CD4-positive, alpha-beta T cell treated with Interleukin-17A for 1 hour (primary cell): ENCODE measurements at places on chromosomes 1 and 21.

DNA sequence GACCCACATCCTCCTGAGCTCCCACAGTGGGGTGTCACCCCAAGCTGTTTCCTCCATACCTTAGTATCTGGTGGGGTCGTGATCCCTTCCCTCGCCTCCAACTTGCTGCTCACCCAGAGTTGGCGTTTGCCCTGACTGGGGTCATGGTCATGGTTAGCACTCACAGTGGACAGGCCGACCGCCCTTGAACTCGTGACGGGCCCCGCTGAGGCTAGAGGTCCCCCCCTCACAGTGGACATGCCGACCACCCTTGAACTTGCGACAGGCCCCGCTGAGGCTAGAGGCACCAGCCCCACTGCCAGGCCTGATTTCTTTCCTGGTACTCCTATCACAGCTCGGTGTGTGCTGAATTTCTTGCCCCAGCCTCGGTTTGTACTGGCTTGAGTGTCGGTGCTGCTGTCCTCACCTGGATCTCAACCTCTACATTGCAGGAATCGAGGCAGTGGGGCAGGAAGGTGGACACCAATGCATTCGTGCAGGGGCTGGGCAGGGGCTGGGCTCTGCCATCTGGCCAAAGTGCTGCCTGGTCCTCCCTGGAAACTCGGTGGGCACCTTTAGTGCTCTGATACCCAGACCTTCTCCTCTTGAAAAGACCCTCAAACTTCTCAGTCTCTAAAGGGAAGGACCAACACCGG, 37.5 kb upstream of the AJAP1 start:
- no peak for DNase-seq

- DNase-seq, result no peak
Measured at GRCh38 chr1:24980836-24981630, 51.0 kb upstream of the RUNX3 start.

GRCh38 chr1:158003406-158003800, 10.0 kb downstream of the KIRREL1 start:
- DNase-seq, result no peak

GRCh38 chr1:227937031-227937837, 10.5 kb downstream of the WNT9A start:
- DNase-seq, result no peak

GRCh38 chr1:158801396-158801795, 20.4 kb upstream of the OR6N2 start:
- no peak for DNase-seq

- no peak for DNase-seq
Measured at GRCh38 chr1:117049857-117050256, 10.3 kb upstream of the TTF2 start.

- no peak for DNase-seq
Measured at GRCh38 chr1:60277269-60277668, 203.7 kb upstream of the C1orf87 start.
